Occipital lobe (tissue), 3 donors: ENCODE measurements at places on chromosomes 3 and 15.

DNA sequence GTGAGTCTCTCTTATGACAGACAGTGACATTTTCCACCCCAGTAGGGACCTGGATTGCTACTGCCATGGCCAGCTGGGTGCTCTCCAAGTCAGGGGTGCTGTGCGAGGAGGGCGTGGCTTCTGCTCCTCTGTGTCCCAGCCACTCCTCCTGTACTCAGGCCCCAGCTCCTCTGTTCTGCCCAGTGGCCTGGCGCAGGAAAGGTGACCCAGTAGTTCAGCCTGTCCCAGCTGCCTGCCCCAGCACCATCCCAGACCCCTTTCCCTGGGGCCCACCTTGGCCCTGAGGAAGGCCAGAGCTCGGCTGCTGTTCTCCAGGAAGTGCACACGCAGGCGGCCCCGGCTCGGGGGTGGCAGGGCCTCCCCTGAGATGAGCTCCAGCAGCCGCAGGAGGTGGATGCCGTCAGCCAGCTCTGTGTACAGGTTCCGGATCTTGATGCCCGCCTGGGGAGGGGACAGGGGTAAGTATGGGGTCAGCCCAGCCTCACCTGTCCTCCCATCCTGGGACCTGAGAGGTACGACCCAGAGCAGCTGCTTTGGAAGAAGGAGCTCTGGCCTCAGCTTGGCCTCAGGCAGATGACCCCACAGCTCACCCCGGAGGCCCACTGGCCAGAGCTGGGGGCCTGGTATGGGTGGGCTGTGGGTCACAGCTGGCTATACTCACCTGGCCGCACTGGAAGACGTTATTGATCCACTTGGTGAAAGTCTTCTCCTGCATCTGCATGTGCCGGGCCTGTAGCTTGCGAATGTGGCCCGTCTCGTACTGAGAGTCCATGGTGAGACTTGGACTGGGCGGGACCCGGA, 1.0 kb downstream of the SPTBN5 start:
- DNase-seq: no peak

- DNase-seq: no peak
Observed at GRCh38 chr3:62502315-62503300, 129.3 kb upstream of the FEZF2 start.

DNA sequence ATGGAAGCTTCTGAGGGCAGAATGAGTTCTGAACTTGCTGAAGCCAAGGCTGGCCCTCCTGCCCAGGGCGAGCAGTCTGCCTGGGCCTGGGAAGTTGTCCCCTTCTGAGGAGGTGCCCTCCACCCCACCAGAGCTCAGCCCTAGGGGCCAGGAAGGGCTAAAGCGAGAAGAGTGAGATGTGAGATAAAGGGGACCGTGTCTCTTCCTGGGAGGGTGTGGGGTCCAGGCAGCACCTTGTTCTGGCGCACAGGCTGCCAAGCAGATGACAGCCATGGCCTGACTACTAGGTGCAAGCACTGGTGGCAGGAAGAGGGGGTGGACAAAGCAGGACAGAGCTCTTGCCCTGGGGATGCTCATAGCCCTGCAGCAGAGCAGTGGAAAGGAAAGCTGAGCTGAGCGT, 3.7 kb downstream of the PAK6 start:
- DNase-seq: no peak

GRCh38 chr3:47436180-47436579, 39.6 kb downstream of the SCAP start:
- no peak for DNase-seq

DNA sequence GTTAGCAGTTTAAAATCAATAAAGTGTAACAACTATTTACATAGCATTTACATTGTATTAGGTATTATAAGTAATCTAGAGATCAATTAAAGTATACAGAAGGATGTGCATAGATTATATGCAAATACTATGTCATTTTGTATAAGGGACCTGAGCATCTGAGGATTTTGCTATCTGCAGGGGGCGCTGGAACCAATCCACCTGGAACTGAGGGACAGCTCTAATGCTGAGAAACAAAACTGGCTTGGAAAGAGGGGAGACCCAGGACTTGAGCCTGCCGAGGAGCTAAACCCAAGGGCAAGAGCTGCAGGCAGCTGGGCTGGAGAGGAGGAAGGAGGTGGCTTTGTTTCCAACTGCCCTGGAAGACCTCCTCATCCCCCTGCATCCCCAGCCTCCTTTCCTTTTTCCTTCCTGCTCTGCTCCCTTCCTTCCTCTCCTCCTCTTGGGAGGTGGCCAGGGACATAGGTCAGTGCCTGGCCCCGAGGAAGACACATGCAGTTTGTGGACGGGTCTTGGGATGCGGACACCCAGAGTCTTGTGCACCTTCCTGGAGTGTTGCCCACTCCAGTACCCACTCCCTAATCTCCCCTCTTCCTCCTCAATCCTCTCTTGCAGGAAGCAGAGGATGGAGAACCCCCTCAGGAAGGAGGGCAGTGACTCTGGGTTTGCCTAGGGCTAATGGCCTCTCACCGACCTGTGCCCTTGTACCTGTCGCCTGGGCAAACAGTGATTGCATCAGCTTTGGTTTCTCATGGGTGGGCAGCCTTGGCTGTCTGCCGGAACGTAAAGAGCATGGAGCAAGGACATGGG, 825 bp upstream of the RTP3 start:
- DNase-seq: no peak

DNA sequence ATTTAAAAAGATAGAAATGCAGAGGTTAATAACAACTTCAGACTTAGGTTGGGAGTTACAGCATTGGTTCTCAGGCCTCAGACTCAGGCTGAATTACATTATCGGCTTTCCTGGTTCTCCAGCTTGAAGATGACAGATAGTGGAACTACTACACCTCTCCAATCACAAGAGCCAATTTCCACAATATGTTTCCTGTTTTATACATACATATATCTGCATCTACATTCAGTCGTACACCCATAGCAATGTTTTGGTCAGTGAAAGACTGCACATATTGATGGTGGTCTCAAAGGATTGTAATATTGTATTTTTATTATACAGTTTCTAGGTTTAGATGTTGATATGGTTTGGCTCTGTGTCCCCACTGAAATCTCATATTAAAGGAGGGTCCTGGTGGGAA, 35.4 kb downstream of the AADACL2 start:
- no peak for DNase-seq

- no peak for DNase-seq
Observed at GRCh38 chr15:36936613-36937012, 163.7 kb downstream of the MEIS2 start.

DNA sequence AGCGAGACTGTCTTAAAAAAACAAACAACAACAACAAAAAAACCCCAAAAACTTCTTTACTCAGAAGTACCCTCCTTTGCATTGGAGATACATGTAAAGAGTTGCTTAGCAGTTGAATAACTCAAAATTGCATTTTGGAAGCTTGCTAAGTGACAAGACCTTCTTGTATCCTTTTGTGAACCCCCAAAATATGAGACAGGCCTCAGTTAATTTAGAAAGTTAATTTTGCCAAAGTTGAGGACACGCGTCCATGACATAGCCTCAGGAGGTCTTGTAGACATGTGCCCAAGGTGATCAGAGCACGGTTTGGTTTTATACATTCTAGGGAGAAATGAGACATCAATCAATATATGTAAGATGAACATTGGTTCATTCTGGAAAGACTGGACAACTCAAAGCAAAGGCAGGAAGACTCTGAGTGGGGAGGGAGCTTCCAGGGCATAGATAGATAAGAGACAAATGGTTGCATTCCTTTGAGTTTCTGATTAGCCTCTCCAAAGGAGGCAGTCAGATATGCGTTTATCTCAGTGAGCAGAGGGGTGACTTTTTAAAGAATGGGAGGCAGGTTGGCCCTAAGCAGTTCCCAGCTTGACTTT, 1.7 kb upstream of the ARF4 start:
- DNase-seq: no peak

- no peak for DNase-seq
Observed at GRCh38 chr15:56538901-56539545, 74.1 kb upstream of the MNS1 start.

- DNase-seq: no peak
Observed at GRCh38 chr3:129428007-129428375, 445 bp downstream of the EFCAB12 start.

GRCh38 chr15:64636556-64636955, 138.8 kb downstream of the RBPMS2 start:
- no peak for DNase-seq

GRCh38 chr3:107699682-107700081, 176.9 kb downstream of the BBX start:
- DNase-seq: no peak

GRCh38 chr3:112557976-112558375, 3.8 kb downstream of the ATG3 start:
- DNase-seq: no peak

DNA sequence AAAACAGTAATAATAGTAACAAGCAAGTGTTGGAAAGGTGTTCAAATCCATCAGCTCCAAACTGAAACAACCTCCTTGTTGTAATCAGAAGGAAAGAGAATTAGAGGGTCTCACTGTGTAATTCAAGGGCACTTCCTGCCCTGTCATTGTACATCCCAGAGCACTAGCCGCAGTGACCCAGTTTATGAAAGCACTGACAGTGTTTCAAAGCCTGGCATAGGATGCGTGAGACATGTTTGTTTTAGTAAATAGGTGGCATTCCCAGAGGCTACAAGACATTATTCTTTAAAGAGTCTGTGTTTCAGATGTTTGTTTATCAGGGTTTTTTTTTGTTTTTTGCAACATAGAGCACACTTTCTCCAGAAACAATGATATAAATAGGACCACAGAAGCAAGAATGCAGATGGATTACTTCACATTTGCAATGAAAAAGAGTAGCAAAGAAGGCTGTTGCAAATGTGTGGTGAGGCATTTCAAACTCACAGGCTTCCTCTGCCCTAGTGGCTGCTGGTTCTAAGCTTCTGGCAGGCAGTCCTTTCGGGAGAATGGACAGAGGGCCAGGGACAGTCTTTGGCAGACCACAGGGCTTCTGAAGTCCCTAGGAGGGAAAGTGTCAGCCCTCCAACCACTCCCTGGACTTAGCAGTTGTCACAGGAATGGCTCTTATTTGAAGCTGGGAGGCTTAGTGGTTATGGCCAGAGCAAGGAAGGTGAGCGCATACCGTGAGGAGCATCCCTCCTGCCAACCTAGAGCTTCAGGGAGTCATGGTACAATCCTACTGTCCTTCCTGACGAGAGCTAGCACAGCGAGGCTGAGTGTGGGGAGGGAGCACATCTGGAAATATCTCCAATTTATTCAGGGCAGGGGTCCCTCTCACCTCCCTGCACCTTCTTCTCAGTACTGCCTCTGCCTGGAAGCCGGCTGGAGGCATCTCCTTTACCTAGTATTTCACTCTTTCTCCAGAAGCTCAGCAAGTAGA, 31.4 kb upstream of the TIPARP start:
- DNase-seq: no peak

DNA sequence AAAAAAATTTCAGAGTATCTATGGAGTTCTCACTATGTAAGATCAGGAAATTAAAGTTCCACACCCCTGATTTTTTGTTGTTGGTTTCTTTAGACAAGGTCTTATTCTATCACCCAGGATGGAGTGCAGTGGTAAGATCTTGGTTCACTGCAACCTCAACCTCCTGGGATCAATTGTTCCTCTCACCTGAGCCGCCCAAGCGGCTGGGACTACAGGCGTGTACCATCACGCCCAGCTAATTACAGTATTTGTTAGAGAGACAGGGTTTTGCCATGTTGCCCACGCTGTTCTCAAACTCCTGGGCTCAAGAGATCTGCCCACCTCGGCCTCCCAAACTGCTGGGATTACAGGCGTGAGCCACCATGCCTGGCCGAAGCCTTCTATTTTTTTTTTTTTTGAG, 12.4 kb downstream of the QRICH1 start:
- no peak for DNase-seq

DNA sequence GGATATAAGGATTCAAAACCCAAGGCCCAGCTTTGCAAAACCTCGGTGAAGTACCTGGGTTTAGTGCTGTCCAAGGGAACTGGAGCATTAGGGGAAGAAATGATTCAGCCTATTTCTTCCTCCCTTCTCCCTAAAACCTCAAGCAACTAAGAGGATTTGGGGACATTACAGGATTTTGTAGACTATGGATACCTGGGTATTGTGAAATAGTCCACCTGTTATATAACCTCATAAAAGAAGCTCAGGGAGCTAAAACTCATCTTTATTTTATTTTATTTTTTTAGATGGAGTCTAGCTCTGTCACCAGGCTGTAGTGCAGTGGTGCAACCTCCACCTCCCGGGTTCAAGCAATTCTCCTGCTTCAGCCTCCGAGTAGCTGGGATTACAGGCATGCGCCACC, 8.7 kb upstream of the SMCO1 start:
- DNase-seq: no peak

DNA sequence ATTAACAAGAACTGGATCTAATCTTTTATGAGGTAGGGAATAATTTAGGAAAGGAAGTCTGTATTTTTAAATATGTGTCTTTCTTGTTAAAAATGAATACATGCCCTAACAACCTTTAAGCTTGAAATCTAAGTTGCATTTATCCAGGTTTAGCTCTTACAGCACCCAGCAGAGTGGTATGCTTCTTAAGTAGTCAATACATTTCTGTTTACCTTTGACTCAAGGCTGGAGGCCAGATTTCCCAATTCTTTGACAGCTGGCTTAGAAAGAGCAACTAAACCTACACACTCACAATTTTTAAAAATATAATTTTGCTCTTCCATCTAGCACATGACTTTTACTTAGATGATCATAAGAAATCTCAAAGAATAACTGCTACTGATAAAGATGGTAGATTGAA, 148.9 kb downstream of the DPH6 start:
- DNase-seq: no peak
